Activated CD4-positive, alpha-beta T cell treated with anti-CD3 and anti-CD28 coated beads for 36 hours (primary cell): ENCODE measurements at places on chromosomes 3 and 15. TPM values are rescaled to one million over a fixed set of nuclear protein-coding genes. Genes with fewer than 3 reads are reported as not detected.
A peak's percentile ranks its signal among the peaks of the same experiment; 100 is the strongest.

GHSR gene
- total RNA-seq, result not detected

DNA sequence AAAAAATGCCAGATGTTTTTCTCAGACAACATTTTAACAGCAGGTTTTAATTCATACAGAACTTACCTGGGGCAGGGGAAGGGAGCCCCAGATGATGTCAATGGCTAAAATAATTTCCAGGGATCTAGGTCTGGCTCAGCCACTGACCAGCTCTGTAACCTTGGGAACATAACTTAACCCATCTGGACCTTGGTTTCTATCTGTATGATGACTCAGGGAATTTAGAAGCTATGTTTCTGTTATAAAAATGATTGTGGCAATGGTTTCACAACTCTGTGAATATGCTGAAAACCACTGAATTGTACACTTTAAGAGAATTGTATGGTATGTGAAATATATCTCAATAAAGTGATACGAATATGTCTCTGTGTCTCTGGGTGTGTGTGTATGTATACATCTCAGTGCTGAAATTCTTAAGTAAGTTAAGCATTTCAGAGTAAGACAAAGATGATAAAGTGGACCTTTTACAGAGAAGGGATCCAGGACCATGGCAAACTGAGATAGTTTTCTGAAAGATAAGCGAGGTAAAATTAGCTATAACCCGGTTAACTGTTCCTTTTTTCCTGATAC is 2.9 kb downstream of the SH3GL3 start:
- peaks cover 9% of the 10 kb centered on the region for H3K4me1 ChIP-seq
- H3K27ac ChIP-seq, result no peak overlapping the region
- peaks cover 36% of the 10 kb centered on the region for H3K27me3 ChIP-seq
- no peaks in the 10 kb centered on the region for H3K36me3 ChIP-seq
- DNase-seq, result no peak
- H3K4me3 ChIP-seq, result no peak overlapping the region

GRCh38 chr3:191235331-191236314 is 36.6 kb downstream of the OSTN start:
- no peak overlapping the region for H3K4me3 ChIP-seq
- peaks cover 4% of the 10 kb centered on the region for H3K27me3 ChIP-seq
- no peaks in the 10 kb centered on the region for H3K36me3 ChIP-seq

DNA sequence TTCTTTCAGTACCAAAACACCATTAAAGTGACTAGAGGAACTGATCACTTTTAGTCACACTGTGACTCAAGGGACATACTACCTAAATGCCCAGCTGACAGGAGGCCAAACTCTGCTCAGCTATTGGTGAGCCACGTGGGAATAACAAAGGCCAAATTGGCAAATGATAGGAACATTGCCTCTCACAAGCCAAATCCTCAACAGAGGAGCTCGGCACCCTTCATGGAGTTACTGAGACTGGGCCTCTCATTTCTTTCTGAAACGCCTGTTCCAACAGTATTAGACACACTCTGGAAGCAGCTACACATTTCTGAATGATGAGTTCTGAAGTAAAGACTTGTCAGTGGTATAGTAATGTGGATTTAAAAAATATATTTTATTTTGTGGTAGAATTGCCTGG is 166.0 kb upstream of the COL8A1 start:
- no peak overlapping the region for H3K4me3 ChIP-seq
- no peak overlapping the region for H3K27ac ChIP-seq
- H3K27me3 ChIP-seq, result no peaks in the 10 kb centered on the region
- H3K4me1 ChIP-seq, result no peaks in the 10 kb centered on the region
- H3K36me3 ChIP-seq, result no peaks in the 10 kb centered on the region

CHRD gene
- 0.23 TPM for total RNA-seq

ITGA11 gene
- total RNA-seq, result 3.2 TPM

ZNF860 gene
- 0.11 TPM for total RNA-seq

- no peak overlapping the region for H3K27ac ChIP-seq
- H3K4me3 ChIP-seq, result no peak overlapping the region
- H3K4me1 ChIP-seq, result peaks cover 6% of the 10 kb centered on the region
- peaks cover 2% of the 10 kb centered on the region for H3K27me3 ChIP-seq
Observed at GRCh38 chr3:30810625-30811024, 83.8 kb downstream of the GADL1 start.

CDHR4 gene
- total RNA-seq, result not detected

- peak; percentile 96 for DNase-seq
- peak within 1 kb of the TSS; percentile 61 for H3K27ac ChIP-seq
- peak within 1 kb of the TSS; percentile 76 for H3K4me3 ChIP-seq
- H3K27me3 ChIP-seq, result no peaks in the 10 kb centered on the region
- peaks cover 15% of the 10 kb centered on the region for H3K36me3 ChIP-seq
Observed at GRCh38 chr15:42736793-42737528, at the start of gene CDAN1. Gene CDAN1 (minus strand): TSS chr15:42737128. CDS start chr15:42737102, 26 bp downstream.

GRCh38 chr15:75161106-75161916 is 40.4 kb upstream of the C15orf39 start:
- no peak overlapping the region for H3K27ac ChIP-seq
- no peak for DNase-seq
- no peaks in the 10 kb centered on the region for H3K4me1 ChIP-seq
- H3K36me3 ChIP-seq, result no peaks in the 10 kb centered on the region

TRPM1 gene
- total RNA-seq, result not detected

- DNase-seq, result no peak
- H3K36me3 ChIP-seq, result peaks cover 4% of the 10 kb centered on the region
- no peak overlapping the region for H3K27ac ChIP-seq
- peaks cover 14% of the 10 kb centered on the region for H3K27me3 ChIP-seq
Observed at GRCh38 chr15:40087068-40087810, 21.4 kb downstream of the BMF start.

GRCh38 chr3:4799266-4800256 is 179.7 kb upstream of the BHLHE40 start:
- H3K27me3 ChIP-seq, result no peaks in the 10 kb centered on the region
- peaks cover 59% of the 10 kb centered on the region for H3K36me3 ChIP-seq
- no peak overlapping the region for H3K27ac ChIP-seq
- no peak for DNase-seq
- no peak overlapping the region for H3K4me3 ChIP-seq

- H3K36me3 ChIP-seq, result no peaks in the 10 kb centered on the region
- no peak overlapping the region for H3K4me3 ChIP-seq
- H3K27ac ChIP-seq, result no peak overlapping the region
- DNase-seq, result no peak
- H3K4me1 ChIP-seq, result no peaks in the 10 kb centered on the region
Observed at GRCh38 chr15:51302480-51302879, 35.9 kb downstream of the CYP19A1 start.

DNA sequence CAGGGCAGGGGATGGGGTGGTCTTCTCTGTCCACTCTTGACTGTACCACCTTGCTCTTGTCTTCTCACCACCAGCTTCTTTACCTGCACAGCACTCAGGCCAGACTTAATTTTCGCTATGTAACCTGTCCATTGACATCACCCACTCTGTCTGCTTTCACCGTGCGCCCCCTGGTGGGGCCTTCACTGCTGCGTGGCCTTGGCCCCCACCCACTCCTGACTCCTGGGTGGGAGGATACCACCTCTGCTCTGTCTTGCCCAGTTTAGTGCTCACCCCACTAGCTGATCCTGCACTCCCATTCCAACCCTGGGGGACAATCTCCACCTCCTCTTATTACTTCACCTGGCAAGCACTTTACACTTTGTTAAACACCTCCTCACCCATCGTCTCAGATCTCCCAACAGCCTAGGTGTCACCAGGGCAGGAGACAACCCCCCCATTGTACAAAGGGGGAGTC is 17.7 kb downstream of the PTH1R start:
- H3K4me1 ChIP-seq, result peaks cover 4% of the 10 kb centered on the region
- no peak overlapping the region for H3K27ac ChIP-seq
- H3K36me3 ChIP-seq, result no peaks in the 10 kb centered on the region
- H3K4me3 ChIP-seq, result no peak overlapping the region
- DNase-seq, result peak; percentile 86
- H3K27me3 ChIP-seq, result peaks cover 35% of the 10 kb centered on the region

GPR156 gene
- total RNA-seq, result 0.11 TPM

SLC22A14 gene
- total RNA-seq, result not detected

DNA sequence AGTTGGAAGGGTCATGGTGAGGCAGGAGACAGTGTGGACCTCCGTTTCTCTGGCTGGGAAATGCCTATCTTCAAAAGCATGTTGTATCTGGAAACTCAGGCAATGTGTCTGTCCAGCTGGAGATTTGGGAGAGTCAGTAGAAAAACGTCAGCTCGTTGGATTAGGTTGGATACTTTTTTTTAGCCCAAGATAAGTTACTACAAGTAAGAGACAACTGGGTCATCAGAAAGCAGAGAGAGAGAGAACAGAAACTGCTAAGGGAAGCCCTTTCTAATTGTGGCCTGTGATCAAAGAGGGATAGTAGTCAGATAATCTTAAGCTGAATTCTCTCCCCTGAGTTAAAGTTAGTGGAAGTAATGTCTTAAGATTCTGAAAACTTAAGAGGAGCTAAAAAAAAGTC is 78.9 kb upstream of the ZNF280D start:
- H3K27ac ChIP-seq, result no peak overlapping the region
- H3K4me3 ChIP-seq, result no peak overlapping the region
- no peak for DNase-seq

CLEC3B gene
- total RNA-seq, result not detected

DNA sequence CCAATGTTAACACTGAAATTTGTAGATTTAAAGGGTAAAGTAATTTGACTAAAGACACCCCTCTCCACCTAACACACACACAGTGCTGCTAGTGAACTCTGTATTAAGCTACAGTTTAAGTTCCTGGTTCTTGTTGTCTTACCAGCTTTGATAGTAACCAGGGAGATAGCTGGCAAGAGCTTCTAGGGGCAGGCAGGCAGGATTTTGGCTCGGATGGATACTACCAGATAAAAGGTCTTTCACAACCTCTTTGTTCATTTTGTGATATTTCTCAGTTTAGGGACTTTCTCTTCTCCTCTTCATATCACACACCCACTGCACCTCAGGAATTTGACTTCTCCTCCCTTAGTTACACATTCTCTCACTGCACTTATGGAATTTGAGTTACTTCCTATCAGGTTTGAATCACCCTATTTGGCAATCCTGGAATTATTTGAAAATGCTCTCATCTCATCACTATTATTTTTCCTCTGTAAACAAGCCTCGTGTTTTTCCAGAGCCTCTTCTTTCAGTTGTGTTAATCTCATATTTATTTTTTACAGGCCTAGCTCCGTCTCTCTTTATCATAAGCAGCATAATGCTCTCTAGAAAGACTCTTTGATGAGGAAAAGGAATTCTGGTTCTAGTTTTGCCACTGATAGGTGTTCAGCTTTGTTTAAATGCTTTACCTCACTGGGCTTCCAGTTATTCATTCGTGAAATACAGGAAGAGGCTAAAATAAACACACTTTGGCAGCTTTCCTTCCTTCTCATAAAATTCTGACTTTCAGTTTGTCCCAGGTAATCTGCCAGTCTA is 23.0 kb upstream of the CLDN1 start:
- no peak overlapping the region for H3K27ac ChIP-seq
- no peak overlapping the region for H3K4me3 ChIP-seq
- peaks cover 24% of the 10 kb centered on the region for H3K27me3 ChIP-seq
- H3K4me1 ChIP-seq, result no peaks in the 10 kb centered on the region

DNA sequence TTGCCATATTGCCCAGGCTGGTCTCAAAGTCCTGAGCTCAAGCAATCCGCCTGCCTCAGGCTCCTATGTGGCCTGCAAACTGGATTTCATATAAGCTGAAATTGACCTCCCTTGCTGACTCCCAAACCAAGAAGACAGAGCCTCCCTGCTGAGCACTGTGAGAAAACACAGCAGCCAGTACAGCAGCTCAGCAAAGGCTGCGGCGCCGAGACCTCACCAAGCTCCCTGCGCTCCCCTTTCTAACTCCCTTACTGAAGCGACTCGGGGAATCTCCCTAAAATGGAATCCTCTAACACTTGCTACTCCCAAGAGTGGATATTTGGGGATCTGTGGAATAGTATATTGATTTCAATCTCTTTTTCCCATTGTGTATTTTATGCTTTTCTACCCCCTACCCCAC is 34.6 kb downstream of the MUC20 start:
- DNase-seq, result no peak
- peaks cover 11% of the 10 kb centered on the region for H3K4me1 ChIP-seq
- H3K4me3 ChIP-seq, result no peak overlapping the region
- no peak overlapping the region for H3K27ac ChIP-seq

- H3K36me3 ChIP-seq, result peaks cover 2% of the 10 kb centered on the region
- H3K27ac ChIP-seq, result no peak overlapping the region
- H3K27me3 ChIP-seq, result no peaks in the 10 kb centered on the region
- H3K4me3 ChIP-seq, result no peak overlapping the region
Observed at GRCh38 chr3:52835766-52836470, 1.1 kb upstream of the MUSTN1 start.

DNA sequence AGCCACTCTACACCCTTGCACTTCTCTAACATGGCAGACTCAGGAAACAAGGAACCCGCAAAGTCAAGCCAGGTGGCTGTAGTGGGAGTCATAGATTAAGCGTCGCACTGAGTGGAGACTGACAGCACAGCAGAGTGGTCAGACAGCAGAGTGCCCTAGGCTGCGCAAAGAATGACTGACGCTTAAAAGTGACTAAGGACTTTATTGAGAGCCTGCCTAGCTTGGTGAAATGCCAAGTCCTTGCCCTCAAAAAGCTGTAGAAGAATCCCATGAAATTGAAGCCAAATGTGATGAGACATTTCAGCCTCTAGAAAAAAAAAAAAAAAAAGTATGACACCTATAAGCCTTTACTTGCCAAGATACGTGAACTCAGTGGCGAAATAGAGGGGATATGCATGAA is 30.2 kb downstream of the NCEH1 start:
- H3K4me3 ChIP-seq, result no peak overlapping the region
- peaks cover 6% of the 10 kb centered on the region for H3K4me1 ChIP-seq
- no peaks in the 10 kb centered on the region for H3K36me3 ChIP-seq
- no peaks in the 10 kb centered on the region for H3K27me3 ChIP-seq

DNA sequence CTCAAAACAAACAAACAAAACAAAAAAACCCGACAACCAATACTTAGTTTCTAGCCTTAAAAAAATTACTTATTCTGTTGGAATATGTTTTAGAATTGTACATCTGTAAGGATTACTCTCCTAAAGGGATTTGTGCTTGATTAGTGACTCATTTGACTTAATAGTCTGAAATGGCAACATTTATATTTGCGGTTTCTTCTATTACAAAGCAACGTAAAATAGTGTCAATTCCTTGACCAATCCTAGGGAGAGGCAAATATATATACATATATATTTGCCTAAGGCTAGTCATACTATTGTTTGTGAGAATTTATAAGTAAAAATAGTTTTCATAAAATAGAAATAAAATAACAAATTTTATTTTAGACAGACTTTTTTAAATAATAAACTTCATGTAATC is 39.7 kb downstream of the C3orf62 start:
- no peak overlapping the region for H3K27ac ChIP-seq
- peaks cover 4% of the 10 kb centered on the region for H3K27me3 ChIP-seq
- no peak for DNase-seq

DNA sequence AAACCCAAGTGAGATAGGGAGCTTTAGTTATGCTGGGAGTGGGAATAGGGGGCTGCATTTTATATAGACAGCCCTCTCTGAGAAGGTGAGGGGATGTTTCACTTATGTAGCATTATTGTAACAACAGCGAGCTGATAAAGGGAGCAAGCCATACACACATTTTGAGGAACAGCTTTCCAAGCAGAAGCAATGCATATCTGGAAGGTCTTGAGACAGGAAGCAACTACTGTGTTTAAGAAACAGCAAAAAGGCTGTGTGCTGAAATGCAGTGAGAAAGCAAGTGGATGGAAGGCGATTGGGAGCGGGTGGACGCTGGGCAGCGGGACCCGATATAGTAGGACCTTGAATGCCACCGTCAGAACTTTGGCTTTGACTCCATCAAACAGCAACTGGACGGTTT is 155.9 kb upstream of the TBL1XR1 start:
- H3K27me3 ChIP-seq, result no peaks in the 10 kb centered on the region
- no peaks in the 10 kb centered on the region for H3K36me3 ChIP-seq
- no peak for DNase-seq
- H3K27ac ChIP-seq, result no peak overlapping the region

- H3K27me3 ChIP-seq, result no peaks in the 10 kb centered on the region
- no peaks in the 10 kb centered on the region for H3K36me3 ChIP-seq
- no peak overlapping the region for H3K4me3 ChIP-seq
- H3K27ac ChIP-seq, result no peak overlapping the region
- DNase-seq, result no peak
- H3K4me1 ChIP-seq, result no peaks in the 10 kb centered on the region
Observed at GRCh38 chr15:77877869-77878577, 199.5 kb downstream of the TBC1D2B start.

ACKR2 gene
- total RNA-seq, result 0.64 TPM
